Stimulated activated CD8-positive, alpha-beta memory T cell treated with anti-CD3 and anti-CD28 coated beads, Interleukin-2, amount 100 ng/mL, for 1 hour (primary cell): ENCODE measurements at places on chromosomes 4 and X.

GRCh38 chr4:119543779-119544178 lies 84.8 kb downstream of the PDE5A start:
- no peak for DNase-seq

DNA sequence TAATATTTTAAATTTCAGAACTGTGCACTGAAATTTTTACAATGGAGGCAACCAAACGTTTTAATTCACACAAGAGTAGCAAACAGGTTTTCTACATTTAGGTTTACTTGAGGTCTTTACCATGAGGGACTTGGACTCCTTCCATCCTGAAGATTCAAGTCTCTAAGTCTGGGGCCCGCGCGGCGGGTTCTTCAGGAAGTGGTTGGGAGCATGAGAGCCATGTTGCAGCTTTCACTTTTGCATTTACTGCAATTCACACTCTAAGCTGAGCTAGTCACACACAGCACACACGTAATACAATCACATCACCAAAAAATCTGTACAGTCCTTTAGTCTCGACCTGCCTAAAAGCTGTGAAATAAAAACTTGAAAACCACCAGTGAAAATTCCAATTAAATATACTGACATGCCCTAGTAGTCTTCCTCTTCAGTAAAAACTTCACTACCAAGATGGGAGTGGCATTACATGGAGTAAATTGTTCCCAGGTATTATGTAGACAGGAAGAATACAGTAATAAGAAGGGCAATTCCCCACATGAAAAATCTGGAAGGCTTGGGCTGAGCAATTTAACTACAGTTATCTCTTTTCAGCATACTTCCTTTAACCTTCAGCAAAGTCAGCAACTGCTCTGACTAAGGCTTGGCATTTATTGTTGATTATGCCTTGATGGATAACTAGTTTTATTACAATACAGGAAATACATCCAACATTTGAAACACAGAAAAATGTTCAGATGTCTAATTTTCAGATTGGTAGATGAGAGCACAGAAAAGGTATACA lies 571.1 kb upstream of the DIPK2B start:
- DNase-seq: no peak

DNA sequence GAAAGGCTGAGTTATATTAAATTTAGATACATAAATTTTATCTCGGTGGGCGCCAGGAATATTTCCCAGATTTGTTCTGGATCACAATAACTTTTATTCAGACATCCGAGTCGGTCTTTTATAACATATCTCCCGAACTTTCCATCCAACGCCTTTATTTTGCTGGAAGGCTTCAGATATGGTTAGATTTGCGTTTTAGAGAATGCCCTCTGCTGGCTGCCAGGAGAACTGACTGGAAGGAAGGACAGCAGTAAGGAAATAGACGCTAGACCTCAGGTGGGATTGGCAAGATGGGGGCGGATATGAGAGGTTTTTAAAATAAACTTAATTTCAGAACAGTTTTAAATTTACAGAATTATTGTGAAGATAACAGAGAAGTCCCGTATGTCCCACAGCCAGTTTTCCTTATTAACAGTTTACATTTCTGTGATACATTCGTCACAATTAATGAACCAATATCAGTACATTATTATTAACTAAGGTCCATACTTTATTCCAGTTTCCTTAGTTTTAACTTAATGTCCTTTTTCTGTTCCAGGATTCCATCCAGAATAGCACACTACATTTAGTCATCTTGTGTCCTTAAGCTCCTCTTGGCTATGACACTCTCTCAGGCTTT lies 4.6 kb upstream of the KANTR start:
- no peak for DNase-seq

- no peak for DNase-seq
Measured at GRCh38 chr4:24195991-24196736, 306.3 kb upstream of the PPARGC1A start.
